Activated CD4-positive, alpha-beta T cell treated with anti-CD3 and anti-CD28 coated beads, Interleukin-2, amount 50 U/mL, for 24 hours (primary cell): ENCODE measurements at places on chromosomes 2 and 18.

DNA sequence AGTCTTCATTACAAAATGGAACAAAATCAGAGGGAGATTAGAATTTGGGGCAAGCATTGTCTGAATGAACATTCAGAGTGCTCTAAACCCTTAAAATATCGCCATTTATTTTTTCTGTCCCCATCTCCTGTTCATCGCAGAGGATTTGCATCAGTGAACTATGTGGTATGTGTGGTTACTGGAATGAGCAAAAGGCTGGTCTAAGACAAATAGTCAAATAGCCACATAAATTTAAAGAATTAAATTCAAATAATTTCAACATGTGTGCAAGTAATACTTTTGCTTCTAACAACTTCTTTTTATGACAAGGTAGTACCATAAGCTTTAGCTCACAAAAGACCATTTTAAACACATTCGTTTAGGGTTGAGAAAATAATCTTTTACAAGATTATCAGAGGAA, 82.6 kb upstream of the ST8SIA3 start:
- no peak for DNase-seq

GRCh38 chr2:58476556-58476955, 235.4 kb upstream of the FANCL start:
- DNase-seq = no peak

DNA sequence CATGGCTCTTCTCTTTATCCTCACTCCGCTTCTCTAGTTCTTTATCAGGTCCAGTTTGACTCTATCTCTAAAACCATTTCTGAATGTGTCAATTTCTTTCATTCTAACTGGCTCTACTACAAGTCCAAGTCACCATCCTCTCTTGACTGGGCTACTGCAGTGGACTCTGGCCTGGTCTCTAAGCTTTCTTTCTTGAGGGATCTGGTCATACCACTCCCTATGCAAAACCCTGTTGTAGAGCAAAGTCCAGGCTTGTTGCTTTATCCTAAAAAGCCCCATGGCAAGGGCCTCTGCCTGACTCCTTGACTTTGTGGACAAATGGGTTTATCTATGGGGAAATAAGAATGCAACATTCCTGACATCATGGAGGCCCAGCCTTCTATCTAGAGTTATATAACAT, 87.1 kb downstream of the BCL2L11 start:
- no peak for DNase-seq

DNA sequence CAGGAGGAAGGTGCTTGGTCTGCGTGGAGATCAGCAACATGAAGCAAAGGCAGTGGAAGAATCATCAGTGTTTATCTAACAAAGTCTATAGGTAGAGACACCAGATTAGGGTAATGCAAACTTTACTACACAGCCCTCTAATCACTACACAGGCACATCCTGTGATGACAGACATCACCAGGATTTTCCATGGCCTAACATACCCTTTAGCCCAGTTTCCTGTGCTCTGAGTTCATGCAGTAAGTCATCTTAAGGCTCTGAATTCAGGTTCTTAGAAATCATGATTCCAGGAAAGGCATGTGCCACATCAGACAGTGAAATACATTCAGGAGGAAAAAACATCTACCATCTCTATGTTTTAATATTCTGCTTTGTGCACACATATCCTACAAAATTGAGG, 708.5 kb upstream of the SLC8A1 start:
- DNase-seq = no peak

DNA sequence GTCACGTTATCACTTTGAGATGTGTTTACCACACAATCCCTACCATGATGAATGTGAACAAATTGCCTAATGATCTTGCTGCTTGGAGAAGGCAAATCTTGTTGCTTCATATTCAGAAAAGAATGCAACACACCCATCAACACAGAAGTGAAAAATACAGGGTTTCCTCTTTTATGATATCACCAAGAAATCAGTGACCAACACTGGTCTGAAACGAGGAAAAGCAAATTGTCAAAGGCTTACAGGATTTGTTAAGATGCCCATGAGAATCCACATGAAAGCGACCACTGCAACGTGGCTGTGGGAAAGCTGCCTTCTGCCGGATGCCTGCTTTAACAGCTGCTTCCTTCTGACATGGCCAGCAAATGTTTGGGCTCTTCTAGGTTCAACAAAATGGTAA, 397.6 kb upstream of the LRATD1 start:
- no peak for DNase-seq

DNA sequence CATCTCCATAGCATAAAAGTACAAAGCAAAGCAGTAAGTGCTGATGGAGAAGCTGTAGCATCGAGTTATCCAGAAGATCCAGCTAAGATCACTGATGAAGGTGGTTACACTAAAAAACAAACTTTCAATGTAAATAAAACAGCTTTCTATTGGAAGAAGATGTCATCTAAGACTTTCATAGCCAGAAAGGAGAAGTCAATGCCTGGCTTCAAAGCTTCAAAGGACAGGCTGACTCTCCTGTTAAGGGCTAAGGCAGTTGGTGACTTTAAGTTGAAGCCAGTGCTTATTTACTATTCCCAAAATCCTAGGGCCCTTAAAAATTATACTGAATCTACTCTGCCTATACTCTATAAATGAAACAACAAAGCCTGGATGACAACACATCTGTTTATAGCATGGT, 44.0 kb downstream of the METTL8 start:
- no peak for DNase-seq

GRCh38 chr2:25483607-25484266, 142.0 kb upstream of the DNMT3A start:
- DNase-seq = no peak

GRCh38 chr2:195304310-195304709, 352.7 kb upstream of the SLC39A10 start:
- no peak for DNase-seq

- no peak for DNase-seq
Measured at GRCh38 chr2:69208023-69208595, 178.9 kb downstream of the GFPT1 start.

DNA sequence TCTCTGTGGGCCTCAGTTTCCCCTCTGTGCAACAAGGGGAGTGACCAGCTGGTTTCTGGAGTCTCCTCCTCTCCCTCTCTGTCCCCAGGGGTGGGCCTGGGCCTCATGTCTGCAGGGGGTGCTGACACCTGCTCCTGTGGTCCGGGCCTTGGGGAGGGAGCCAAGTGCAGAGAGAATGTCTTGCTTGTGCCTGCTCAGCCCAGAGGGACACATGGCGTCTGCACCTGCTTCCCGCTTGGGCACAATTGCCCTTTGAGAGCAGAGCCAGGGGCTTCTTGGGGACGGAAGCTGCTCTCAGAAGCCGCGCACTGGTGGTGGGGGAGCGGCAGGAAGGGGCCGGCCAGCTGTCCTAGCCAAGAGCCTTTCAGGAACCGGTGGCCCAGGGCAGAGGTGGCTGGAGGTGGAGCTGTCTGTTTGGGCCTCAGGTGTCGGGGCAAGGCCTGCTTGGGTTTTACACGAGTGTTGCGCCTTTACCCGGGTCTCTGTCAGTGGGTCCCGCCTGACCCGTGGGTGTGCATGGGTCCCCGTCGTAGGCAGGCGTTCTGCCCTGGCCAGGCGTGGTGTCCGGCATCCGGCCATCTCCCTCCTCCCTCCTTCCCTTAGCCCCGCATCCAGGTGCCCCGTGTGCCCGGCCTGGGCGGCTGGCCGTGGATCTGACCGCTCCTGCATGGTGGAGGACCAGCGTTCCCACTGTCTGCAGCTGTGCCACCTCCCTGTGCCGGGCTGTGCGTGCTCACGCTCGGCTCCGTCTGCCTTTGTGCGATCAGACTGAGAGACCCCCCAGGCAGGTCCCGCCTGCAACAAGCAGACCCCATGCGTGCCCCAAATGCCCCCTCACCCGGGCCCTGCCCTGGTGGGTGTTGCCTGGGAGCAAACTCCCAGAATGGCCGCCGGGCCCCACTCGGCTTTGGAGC, 4.0 kb downstream of the NEU4 start:
- no peak for DNase-seq

DNA sequence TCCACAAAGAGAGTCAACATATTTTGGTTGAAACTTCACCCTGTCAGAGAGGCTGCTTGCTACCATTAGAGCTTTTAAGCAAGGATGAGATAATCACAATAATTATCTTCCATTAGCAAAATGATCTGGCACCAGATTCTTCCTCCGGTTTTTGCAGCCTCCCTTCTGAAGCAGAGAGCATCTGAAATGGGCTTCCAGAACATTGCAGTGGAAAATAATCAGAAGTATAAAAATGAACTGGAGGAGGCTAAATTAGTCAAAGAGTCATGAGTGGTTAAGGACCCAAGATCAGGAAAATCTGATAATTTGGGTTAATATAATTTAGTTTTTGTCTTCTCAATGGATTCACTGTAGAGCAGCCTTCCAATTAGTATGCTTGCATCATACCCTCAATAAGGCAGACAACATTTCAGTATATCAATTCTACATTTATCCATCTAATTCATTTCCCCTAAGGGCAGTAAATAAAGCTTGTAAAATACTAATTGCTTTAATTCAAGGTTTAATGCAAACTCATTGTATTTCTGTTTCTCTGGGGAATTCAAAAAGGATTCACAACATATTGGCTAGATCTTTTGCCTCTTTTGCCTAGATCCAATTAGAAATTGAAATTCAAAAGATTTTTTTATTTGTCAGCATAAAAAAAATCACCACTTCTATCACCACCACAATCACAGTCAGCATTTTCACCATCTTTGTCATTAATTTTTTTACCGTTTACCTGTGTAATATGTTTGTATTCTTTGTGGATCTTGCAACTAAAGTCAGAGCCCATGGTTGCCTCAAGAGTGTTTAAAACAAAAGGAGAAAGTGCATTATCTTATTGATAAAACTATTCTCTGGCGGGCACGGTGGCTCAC, 537.2 kb upstream of the DCC start:
- no peak for DNase-seq

DNA sequence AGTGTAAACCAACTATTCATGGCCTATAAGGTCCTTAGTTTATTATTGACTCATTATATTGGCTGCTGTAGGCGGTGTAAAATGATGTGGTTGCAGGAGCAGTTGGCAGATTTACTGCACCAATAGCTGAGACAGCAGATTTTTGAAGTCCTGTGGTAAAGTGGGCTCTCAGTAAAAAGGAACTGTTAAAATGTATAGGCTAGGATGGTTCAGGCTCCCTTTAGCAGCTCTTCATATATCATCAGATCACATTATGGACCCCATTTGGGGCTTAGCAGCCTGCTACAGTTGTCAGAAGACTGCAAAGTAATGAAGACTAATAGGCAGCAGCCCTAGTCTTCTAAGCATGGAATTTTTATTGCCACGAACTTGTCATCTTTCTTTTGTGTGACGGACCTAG, 27.8 kb downstream of the MTX2 start:
- no peak for DNase-seq

DNA sequence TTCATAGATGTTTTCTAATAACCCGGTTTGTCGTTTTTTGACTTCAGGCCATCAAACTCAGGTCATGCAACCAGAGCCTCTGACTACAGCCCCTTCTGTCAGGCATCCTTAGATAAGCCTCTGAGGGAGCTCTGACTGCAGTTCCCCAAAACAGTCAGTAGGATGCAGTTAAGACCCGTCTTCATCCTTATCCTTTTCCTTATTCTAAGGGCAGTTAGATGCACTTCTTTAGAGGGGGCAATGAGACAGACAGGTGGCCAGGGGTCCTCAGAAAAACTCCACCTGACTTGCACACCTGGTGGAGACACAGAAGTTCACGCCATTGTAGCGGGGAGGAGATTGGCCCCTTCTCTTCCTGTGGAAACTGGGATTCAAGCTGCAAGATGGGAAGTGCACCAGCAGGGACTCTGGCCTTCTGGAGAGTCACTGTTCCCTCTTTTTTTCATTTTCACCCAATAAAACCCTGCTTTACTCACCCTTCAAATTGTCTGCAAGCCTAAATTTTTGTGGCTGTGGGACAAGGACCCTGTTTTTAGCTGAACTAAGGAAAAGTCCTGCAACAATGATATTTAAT, 104.8 kb upstream of the TFPI start:
- DNase-seq = no peak

- DNase-seq = no peak
Measured at GRCh38 chr2:241506793-241507429, 1.5 kb downstream of the STK25 start.

GRCh38 chr18:54964741-54965140, 5.5 kb upstream of the CCDC68 start:
- no peak for DNase-seq

GRCh38 chr18:46712406-46712805, 44.4 kb downstream of the ST8SIA5 start:
- DNase-seq = no peak

DNA sequence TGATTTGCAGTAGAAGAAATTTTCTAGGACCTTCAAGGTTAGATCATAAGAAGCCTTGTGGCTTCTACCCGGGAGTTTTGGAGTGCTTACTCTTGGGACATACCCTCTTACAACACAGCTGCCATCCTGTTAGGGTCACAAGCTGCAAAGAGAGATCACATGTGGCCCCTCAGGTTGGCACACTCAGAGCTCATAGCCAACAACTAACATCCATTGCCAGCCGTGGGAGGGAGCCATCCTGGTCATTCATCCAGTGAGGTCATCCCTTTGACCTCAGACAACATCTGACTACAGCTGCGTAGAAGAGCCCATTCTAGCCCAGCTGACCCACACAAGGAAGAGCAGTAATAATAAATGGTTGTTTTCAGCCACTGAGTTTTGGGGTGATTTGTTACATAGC, 76.9 kb upstream of the NABP1 start:
- DNase-seq = no peak

DNA sequence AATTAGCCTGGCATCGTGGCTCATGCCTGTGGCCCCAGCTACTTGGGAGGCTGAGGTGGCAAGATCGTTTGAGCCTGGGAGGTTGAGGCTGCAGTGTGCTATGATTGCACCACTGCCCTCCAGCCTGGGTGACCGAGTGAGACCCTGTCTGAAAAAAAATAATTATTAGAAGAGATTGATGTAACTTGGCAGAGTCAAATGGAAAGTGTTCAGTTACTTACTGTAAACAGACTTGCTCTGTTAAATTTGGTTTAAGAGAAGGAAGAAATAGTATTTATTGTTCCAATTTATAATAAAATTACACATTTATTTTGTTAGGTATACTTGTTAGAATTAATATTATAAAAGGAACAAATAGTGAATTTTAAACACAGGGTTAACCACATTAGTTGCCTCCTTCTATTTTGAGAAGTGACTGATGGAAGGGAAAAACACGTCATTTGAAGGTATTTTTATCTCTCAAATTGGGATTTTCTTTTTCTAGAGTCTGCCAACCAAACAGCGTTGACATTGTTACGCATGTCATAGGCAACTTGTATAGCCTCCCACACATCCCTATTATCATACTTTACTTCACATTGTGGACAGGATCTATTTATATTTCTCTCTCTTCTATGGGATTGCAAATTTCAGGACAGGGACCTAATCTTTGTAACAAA, 118.8 kb upstream of the B3GNT2 start:
- no peak for DNase-seq

GRCh38 chr2:71389384-71390072, 57.9 kb downstream of the ZNF638 start:
- DNase-seq = no peak

DNA sequence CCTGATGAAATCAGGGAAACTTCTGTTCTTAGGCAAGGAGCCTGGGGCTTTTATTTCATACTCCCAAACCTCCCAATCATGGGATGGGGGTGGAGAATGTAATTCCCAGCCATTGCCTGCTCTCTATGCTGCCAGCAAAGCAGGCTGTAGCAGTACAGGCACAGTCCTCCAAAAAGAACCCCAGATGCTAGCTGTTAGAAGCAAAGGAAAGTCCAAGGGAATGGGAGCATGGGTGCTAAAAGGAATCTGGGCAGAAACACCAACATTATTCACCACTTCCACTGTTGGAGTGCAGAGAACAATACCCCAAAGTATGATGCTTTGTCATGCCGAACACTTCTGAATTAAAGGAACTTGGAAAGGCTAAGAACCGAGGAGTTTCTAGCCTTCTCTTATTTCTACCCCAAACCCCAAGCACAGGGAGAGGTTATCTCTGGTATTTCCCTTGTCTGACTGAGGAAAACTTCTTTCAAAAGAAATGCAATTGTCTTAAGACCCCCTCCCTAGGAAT, 24.7 kb downstream of the MDH1 start:
- DNase-seq = no peak
